Activated CD4-positive, CD25-positive, alpha-beta regulatory T cell treated with anti-CD3 and anti-CD28 coated beads, Interleukin-2, amount 50 U/mL, for 24 hours (primary cell): ENCODE measurements at places on chromosomes 4 and X.
A peak's percentile ranks its signal among the peaks of the same experiment; 100 is the strongest.

DNA sequence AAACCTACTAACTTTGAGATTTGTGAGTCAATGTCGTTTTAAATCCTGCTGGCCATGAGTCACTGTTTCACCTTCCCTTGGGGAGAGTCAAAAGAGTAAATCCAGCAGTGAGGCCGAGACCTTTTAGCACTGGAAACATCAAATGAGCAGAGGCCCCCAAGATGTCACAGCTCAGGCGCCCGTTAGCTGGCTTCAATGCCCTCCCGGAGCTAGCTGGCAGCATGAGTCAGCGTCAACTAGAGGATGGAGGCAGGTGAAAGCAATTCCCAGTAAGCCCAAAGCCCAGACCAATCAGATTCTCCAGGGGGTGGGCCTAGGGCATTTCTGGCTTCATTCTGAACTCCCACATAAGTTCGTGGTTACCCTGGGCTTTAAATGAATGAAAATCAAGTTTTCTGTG lies 170.9 kb downstream of the CLCN4 start:
- no peak for ATAC-seq

GRCh38 chr4:171588764-171589163 lies 224.4 kb upstream of the GALNTL6 start:
- no peak for ATAC-seq

DNA sequence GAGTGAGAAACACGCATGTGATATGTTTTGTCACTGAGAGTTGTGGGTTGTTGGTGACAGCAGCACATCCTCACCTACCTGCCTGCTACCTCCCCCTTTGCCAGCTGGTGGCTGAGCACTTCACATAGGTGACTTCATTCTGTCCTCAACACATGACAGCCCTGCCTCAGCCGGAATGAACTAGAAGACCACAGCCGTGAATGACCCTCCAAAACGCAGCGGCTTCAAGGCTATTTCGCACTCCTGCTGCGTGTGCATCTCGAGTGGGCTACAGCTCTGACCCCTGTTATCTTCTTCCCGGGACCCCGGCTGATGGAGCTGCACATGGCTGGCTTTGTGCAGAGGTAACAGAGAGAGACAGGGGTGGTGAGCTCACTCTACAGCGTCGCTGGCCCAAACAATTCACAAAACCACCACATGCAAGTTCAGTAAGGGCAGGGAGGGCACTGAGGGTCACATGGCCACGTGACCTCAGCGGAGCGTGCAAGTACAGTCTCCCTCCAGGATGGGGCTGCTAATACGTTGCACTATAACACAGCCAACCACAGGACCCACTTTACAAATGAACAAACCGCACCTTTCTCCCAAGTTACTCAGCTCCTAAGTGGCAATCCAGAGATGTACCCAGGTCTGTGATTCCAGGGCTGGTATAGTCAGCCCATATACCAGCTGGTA lies 6.3 kb upstream of the PPP2R2C start:
- ATAC-seq: no peak

GRCh38 chrX:21912989-21913388 lies 27.5 kb upstream of the SMS start:
- no peak for ATAC-seq

GRCh38 chr4:33302321-33302720 lies 2582.2 kb downstream of the PCDH7 start:
- ATAC-seq: no peak

- ATAC-seq: peak; percentile 30
Observed at GRCh38 chr4:54100595-54101189, 729 bp downstream of the GSX2 start.

DNA sequence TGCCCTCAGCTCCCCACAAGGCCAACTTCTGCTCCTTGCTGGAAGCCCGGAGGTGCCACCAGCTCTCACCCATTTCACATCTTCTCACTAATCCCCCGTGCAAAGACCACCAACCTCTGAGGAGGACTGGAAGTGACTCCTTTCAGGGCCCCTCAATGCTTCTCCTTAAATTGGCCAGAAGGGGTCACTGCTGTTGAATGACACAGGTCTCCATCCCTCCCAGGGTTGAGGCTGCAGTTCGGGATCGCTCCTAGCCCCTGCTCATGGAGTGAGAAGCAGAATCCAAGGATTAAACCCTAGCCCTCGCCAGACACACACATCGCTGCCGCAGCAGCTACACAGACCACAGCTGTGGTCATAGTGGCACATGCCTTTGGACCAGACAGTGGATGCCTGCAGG lies 279.5 kb upstream of the TAPT1 start:
- ATAC-seq: no peak

DNA sequence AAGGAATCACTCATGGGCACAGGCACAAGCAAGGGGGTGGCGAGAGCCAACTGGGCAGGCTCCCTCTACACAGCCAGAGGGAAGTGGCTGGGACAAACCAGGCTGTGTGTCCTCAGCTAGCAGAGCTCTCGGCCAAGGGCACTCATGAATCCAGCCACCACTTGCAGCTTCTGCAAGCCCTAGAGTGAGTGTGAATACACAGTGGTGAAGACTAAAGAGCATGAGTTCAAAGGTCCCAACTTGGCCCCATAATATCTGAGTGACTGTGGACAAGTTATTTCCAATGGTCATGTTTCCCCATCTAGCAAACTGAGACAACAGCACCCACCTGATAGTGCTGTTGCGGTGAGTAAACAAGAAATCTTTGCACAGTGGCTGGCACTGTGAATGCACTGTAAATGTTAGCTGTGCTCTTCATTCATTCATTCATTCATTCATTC lies 51.7 kb downstream of the ADGRG2 start:
- no peak for ATAC-seq

- no peak for ATAC-seq
Observed at GRCh38 chrX:150018931-150019361, 80.7 kb upstream of the EOLA2 start.

- ATAC-seq: no peak
Observed at GRCh38 chr4:7132730-7133582, 59.4 kb upstream of the SORCS2 start.

DNA sequence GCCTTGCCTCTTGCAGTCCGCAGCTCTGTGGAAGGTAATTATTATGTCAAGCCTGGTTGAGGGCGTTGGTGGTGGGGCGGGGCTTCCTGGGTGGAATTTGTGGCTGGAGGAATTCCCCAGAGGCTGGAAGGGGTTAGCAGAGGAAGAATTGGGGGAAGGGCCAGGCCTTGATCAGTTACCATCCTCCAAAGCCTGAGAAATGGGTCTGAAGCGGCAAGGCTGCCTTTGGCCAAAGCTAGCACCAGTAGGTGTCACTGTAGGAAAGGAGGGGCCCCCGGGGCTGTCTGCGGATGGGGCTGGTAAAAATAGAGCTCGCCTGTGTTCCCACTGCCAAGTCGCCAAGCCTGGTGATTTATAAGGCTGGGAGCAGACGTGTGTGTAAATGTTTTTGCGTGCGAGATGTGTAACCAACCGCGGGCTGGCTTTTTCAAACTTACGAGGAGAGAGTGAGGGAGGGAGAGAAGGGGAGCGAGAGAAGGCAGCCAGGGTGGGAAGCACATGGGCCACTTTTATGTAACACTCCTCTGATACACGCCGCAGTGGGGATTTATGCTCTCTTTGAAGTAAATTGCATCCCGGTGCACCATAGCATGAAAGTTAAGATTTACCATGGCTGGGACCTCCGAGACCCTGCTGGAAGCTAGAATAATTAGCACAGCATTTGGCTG lies 367.0 kb downstream of the BCOR start:
- peak; percentile 75 for ATAC-seq
